ENCODE measurements at places on chromosomes 7 and 10.

DNA sequence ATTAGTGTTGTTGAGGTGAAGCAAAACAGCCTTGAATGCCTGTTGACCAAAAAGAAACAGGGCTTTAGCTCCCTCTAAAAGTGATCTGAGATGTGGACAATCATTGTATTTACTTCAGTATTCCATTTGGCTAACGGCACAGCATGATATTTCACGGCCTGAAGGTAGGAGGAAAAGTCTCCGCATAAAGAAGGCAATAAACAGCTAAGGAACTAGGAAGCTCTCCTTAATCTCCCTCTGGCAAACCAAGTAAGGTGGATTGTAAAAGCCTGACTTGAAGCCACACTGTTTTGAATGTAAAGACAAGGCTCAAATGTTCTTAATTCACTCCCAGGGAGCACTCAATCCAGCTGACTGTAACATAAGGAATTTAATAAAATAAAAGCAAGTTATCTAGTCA is 160.0 kb upstream of the ZNF804B start:
- DNase-seq: no peak

DNA sequence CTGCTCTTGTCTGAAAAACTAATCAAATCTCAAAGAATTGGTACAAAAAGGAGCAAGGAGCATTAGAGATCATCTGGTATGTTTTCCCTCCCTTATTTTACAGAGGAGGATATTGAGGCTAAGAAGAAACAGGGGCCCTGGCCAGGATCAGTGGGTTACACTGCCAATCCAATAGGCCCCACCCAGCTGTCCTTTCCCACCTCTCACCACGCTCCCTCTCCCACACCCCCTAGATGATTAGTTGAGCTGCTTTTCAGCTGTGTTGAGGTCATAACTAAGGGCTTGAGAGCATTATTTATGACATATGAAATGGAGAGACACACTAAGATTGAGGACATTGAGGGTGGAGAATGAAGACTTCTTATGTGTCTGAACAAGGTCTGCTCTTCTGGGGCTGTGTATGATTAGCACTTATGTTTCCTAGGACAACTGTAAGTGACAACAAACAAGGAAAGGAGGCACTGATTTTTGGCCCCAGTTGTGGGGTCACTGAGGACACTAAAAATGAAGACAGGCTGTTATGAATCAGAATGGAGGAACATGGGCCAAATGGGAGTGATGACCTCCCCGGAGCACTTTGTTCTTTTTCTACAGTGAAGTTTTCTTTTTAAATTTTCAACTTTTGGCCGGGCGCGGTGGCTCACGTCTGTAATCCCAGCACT is 26.5 kb downstream of the VWA2 start:
- DNase-seq: no peak

DNA sequence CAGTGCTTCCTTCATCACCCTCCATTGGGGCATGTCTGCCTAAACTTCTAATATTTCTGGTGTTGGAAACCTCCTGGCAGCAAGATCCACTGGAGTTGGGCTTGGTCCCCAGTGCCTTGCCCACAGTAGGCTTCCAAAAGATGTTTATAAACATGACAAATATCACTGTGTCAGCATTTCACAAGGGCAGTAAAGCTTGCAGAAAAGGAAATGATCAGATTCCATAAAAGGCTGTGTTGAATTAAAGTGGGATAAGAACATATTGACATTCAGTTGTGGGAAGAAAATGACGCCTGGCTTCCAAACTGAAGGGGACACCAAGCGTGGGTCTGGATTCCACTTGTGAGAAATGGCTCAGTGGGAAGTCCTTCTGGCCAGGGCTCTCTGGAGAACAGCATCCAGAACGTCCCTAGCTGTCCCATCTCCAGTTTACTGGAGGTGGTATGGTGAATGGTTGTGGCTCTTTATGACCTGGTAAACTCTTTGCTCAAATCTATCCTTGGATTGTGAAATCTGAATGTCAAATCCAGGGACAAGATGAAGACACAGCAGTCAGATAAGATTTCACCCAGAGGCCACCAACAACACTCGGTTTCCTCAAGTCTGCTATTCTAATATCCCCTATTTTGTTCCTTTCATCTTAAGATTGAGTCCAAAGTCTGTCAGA is 287.2 kb downstream of the TNS3 start:
- no peak for DNase-seq

DNA sequence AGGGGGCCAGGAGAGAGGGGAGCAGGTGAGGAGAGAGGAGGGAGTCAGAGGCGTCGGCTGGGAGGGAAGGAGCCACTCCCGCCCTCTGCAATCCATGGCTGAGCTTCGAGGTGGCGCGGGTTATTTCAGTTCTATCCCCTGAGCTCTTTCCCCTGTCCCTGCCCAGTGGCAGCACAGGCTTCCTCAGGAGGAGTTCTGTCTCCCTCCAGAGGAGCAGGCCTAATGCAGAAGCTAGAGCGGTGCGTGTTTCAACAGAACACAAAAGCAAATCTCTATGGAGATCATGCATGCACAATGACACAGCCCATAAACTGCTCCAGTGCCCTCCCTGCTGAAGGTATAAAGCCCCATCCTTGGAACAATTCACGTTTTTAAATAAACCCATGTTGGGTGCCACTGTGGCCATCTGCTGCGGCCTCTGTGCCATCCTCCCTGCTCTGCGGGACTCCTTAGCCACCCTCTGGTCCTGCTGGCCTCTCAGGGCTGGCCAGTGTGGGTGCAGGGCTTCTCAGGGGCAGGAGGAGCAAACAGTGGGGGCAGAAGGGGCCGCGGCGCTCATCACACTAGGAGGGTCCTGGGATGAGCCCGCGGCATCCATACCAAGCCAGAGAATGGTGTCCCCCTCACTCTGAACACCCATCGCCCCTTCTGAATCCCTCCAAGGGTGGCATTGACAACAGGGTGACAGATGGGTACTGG is 192.6 kb upstream of the LYZL2 start:
- no peak for DNase-seq

DNA sequence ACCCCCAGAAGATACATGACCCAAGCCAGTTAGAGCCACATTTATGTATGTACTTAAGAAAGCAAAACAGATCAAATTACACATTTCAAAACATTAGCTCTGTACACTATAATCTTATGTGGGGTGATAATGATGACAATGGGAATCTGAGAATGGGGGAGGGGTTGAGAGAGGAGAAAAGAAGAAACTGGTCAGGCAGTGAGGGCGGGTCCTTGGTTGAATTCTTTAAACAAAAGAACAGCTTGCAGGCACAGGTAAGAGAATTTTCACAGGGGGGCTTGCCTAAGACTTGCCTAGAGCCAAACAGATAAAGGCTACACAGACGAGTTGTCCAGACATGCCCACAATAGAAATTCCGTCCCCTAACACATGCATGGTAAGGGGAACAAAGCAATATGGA is 76.8 kb upstream of the PTER start:
- no peak for DNase-seq

- no peak for DNase-seq
Observed at GRCh38 chr10:1094112-1095057, 38.2 kb downstream of the WDR37 start.

DNA sequence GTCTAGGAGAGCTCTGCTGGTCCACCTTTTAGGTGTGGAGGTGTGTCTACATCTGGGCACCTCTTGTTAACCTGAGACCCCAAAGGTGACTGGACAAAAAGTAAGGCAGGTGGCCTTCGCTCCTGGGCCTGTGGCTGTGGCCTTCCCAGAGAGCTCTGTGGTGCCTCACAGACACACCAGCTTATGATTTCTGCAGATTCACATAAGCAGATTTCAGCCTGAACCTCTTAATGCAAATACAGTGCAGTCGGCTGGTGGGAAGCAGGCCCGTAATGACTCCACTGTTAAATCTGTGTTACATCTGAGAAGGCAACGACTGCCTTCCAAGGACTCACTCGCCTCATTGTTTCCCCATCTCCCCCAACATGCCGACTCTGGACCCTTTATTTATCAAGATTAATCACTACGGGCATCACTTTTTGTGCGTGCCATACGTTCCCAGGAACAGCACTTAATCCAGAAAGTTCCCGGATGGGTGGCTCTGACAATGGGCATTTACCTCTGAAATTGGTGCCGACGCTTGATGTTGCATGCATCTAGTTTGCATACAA is 119.8 kb downstream of the EBF3 start:
- DNase-seq: no peak

- DNase-seq: no peak
Observed at GRCh38 chr10:37758074-37758473, 99.3 kb downstream of the ZNF248 start.

DNA sequence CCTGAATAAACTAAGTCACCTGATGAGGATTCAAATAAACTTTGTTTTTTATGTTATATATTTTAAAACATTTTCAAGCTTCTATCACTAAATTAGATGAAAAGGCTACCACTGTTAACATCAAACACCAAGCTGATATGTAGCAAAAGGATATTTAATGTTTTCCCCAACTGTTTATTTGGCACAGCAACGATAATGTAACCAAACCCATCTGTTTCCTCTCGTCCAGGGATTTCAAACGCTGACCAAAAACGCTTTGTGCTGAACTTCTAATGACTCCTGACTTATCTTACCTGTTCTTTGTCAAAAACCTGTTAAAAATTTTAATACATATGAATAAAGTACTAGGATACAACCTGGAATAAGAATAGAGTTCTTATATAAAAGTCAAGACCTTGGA is 30.5 kb downstream of the DCLRE1A start:
- DNase-seq: peak; percentile 64

Measured in right lung (tissue), 10 donors.